ENCODE measurements at places on chromosomes 7 and 10. TPM values are rescaled to one million over a fixed set of nuclear protein-coding genes. Genes with fewer than 3 reads are reported as not detected.

Gene PON3
- total RNA-seq = not detected

DNA sequence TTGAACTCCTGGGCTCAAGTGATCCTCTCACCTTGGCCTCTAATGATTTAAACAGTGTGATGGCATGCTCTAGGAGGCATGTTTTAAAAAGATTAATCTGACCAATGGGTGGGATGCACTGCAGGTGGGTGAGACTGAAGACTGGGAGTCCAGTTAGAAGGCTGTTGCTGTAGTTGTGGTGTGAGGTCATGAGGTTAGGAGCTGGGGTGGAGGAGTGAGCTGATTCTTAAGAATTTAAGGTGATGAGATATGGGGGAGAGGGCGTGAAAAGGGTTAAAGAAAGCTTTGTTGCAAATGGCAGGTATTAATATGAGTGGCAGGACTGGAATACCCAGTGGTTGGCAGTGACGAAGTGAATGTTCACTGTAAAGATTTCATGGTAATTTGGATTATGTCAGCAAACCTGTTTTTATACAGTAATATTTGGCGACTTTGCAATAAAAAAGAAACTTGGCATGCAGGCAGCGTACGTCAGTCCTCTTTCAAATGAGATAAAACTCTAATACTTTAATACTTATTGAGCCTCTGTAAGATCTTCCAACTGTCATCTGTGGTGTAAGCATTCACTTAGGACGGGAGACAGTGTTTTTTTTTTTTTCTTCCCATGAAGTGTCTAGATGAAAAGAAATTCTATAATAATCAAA lies 72.8 kb upstream of the MTPN start:
- H3K4me1 ChIP-seq = no peaks in the 10 kb centered on the region
- no peak for DNase-seq
- no peak overlapping the region for H3K27ac ChIP-seq
- no peaks in the 10 kb centered on the region for H3K36me3 ChIP-seq
- H3K4me3 ChIP-seq = no peak overlapping the region

Gene MRC1
- total RNA-seq = not detected

- DNase-seq = no peak
- no peak overlapping the region for H3K27ac ChIP-seq
- no peaks in the 10 kb centered on the region for H3K36me3 ChIP-seq
- no peaks in the 10 kb centered on the region for H3K4me1 ChIP-seq
- no peaks in the 10 kb centered on the region for H3K27me3 ChIP-seq
Observed at GRCh38 chr7:17207220-17207619, 91.2 kb upstream of the AHR start.

- no peak overlapping the region for H3K4me3 ChIP-seq
- H3K4me1 ChIP-seq = peaks cover 23% of the 10 kb centered on the region
- H3K36me3 ChIP-seq = no peaks in the 10 kb centered on the region
- no peak overlapping the region for H3K27ac ChIP-seq
Observed at GRCh38 chr10:76543655-76544054, 1094.0 kb downstream of the KCNMA1 start.

GRCh38 chr7:13860734-13861133 lies 128.7 kb downstream of the ETV1 start:
- peaks cover 14% of the 10 kb centered on the region for H3K4me1 ChIP-seq
- H3K36me3 ChIP-seq = no peaks in the 10 kb centered on the region

DNA sequence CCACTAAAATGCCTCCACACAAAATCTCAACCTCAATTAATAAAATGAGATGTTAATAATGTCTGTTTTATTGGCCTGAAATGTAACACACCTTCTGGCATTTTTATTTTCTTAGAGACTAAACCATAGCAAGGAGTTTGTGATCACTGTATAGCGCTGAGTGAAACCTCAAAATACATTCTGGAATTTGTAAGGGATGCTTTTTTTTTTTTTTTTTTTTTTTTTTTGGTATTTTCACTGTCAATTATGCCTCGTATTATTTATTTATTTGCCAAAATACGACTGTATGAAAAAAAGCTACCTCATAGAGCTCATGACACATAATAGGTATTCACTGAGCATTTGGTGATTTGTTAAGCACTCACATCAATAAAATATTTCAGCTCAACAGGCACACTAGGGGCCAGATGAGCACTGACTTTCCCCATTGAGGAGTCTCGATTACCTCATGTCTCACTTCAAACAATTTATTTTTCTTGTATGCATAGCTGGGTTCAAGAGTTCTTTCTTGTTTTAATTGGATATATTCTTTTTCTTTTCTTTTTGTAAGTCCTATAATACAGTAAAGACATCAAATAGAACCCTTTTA lies 36.5 kb downstream of the SEMA3C start:
- H3K4me1 ChIP-seq = peaks cover 84% of the 10 kb centered on the region
- DNase-seq = no peak
- no peak overlapping the region for H3K27ac ChIP-seq
- peaks cover 33% of the 10 kb centered on the region for H3K36me3 ChIP-seq

DNA sequence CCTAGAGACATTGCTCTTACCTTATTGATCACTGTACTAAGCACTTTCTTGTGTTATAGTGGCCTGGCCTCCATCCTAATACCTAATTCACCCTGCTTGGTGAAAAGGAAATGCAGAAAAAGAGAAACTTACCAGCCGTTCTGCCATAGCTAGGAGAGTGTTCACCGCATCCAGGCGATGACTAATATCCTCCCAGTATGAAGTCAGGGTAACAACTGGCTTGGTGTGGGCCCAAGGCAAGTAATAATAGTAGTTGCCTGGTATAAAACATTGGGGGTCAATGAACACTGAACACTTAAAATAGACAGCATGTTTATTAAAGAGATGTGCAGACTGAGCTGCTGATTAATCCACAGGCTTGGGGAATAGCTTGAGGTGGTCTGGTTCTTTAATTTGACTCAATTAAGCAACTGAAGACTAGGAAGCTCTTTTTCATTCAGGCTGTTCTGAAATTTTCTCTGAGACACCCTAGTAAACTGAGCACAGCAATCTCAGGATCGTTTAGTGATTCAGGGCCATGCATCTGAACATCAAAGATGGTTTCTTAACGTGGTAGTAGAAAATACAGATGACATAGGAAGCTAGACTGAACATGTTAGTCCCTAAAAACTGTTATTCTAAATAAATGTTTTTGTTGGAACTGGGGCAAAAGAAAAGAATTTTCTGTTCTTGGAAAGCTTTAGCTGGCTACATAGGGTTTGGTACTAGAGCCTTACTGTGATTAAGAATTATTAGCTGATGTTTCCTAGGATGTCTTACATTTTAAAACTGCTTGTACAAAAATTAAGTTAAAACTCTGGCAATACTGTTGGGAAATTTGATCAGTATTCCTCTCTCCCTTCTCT lies 102.2 kb downstream of the MYOF start:
- H3K4me1 ChIP-seq = peaks cover 93% of the 10 kb centered on the region
- H3K4me3 ChIP-seq = peak overlapping the region; percentile 77
- peak; percentile 86 for DNase-seq
- H3K36me3 ChIP-seq = peaks cover 83% of the 10 kb centered on the region

Gene OR2A42
- total RNA-seq = not detected

Gene RHBDD2
- total RNA-seq = 44.1 TPM

DNA sequence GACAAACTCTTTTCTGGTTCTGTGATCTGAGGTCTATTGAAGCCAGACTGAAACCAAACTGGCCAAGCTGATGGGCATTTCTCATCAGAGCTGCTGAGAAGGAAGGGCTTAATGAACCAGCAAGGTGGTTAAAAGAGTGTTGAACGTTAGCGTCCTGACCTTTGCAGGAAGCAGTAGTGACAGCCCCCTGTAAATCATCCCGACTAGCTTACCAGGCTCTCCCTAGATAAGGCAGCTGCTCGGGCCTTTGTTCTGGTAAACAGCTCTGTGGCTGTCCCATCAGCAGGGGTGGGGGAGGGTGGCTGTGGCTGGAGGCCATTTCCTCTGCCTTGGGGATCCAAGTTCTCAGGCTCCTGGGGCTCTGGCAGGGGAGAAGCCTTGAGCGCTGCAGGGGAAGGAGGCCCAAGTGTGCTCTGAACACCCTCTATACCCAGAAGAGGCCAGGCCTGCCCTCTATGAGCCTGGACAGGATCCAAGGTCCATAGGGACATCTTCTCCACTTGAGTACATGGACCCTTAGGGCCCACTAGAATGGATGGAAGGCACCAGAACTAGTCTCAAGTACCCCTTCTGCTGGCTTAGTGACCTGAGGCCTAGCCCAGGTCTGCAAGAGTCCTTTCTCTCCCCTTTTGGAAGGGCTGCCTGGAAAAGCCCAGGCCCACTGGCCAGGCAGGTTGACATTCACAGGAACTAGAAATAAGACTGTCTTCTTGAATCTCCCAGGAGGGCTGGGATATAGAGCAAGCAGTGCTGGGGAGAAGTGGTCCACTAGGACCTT lies 134.6 kb downstream of the ARHGAP22 start:
- peaks cover 32% of the 10 kb centered on the region for H3K4me1 ChIP-seq
- DNase-seq = no peak
- H3K4me3 ChIP-seq = no peak overlapping the region
- H3K36me3 ChIP-seq = peaks cover 23% of the 10 kb centered on the region

DNA sequence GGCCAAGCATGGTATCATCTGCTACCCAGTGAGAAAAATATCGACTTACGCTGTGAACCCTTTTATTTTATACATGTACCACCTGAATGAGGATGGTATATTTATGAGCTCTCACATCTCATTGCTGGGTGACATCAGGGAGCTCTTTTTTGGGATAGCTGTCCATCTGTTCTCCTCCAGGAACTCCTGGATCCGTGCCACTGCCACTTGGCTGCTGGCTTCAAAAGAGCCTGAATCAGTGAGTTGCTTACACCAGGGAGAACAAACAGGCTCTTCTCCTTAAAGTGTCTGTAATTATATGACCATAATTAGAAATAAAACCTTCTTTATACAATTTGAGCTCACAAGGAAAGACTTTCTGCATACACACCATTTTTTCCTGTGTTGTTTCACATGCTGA lies 106.2 kb downstream of the KAT6B start:
- H3K4me1 ChIP-seq = peaks cover 76% of the 10 kb centered on the region
- no peak for DNase-seq
- peaks cover 4% of the 10 kb centered on the region for H3K27me3 ChIP-seq

Gene RINT1
- total RNA-seq = 21.6 TPM

Gene PPRC1
- total RNA-seq = 49.2 TPM

GRCh38 chr10:36248304-36248981 lies 606.3 kb upstream of the FZD8 start:
- no peaks in the 10 kb centered on the region for H3K27me3 ChIP-seq
- no peak overlapping the region for H3K27ac ChIP-seq
- H3K4me3 ChIP-seq = no peak overlapping the region
- no peaks in the 10 kb centered on the region for H3K36me3 ChIP-seq
- H3K4me1 ChIP-seq = no peaks in the 10 kb centered on the region
- no peak for DNase-seq

Gene LRRN3
- total RNA-seq = 37.0 TPM

DNA sequence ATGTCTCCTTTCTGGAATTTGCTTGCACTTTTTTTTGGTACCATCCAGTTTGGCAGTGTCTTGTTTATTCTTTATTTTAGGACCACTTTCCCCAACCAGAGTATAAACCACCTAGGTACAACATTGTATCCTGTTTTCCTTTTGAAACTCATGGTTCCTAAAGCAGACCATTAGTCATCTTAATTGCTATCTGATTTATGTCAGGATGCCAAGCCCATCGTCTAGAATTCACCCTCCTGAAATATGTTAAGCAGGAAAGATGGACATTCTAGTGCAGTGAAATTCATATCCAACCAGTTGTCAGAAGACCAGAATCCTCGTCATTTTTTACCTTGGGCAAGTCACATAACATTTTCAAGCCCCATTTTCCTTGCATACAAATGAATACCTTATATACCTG lies 223.6 kb upstream of the KMT2E start:
- no peak overlapping the region for H3K27ac ChIP-seq
- H3K4me1 ChIP-seq = no peaks in the 10 kb centered on the region
- H3K27me3 ChIP-seq = peaks cover 4% of the 10 kb centered on the region
- DNase-seq = no peak
- no peaks in the 10 kb centered on the region for H3K36me3 ChIP-seq
- no peak overlapping the region for H3K4me3 ChIP-seq

- H3K36me3 ChIP-seq = no peaks in the 10 kb centered on the region
- no peak for DNase-seq
- peaks cover 28% of the 10 kb centered on the region for H3K27me3 ChIP-seq
- H3K4me1 ChIP-seq = peaks cover 15% of the 10 kb centered on the region
- H3K4me3 ChIP-seq = no peak overlapping the region
Observed at GRCh38 chr10:28279878-28280277, 23.0 kb downstream of the MPP7 start.

DNA sequence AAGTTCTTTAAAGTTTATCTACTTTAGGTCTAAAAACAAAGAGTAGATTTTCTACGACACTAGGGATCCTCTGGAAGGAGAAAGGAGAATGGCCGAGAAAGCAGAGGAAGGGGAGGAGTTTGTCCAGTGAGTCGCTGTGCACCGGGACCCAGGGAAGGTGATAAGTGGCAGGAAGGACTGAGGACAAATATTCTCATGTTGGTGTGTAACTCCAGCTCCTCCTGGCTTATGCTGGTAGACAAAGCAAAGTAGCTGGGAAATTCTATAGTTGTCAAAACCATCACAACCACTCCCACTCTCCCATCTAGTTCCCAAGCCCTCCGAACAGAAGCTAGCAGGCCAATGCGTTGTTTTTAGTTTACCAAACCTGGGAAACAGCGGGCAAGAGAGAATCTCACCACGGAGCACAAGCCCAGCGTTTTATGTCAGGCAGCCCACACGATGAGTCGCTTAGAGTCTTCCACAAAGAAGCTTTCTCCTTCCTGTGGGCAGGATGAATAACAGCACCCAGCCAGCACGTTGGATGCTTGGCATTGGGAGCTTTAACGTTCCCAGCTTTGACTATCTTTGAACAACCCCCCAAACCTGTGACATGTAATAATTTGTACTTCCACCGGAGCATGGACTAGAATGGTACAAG lies 32.9 kb upstream of the JCAD start:
- H3K36me3 ChIP-seq = peaks cover 5% of the 10 kb centered on the region
- H3K27ac ChIP-seq = peak overlapping the region; percentile 84
- peak; percentile 52 for DNase-seq
- H3K4me3 ChIP-seq = peak overlapping the region; percentile 68

DNA sequence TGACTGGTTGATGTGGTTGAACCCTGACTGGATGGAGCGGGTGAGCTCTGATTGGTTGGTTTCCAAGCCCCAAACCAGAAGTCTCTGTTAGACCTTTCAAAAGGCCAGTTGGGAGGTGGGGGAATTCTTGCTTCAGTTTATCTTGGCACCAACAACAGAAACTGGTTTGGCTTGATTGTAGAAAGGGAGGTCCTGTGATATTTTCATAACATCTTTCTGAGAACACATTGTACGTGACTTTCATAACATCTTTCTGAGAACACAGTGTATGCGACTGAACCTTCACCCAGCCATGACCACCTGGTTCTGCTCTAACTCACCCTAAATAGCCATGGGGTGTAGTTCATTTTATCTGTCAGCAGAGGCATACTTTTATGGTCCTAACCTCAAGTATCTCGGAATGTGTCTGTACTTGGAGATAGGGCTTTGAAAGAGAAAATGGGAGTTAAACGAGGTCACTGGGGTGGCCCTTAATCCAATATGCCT lies 88.3 kb downstream of the GALNT17 start:
- H3K4me1 ChIP-seq = no peaks in the 10 kb centered on the region

Measured in HFFc6 (cell line).